ENCODE measurements at places on chromosomes 7 and 10. TPM values are rescaled to one million over a fixed set of nuclear protein-coding genes. Genes with fewer than 3 reads are reported as not detected.

The CALCR gene
- total RNA-seq: not detected

The FAM25G gene
- total RNA-seq: not detected

The ASB13 gene
- 33.3 TPM for total RNA-seq

The CHST15 gene
- total RNA-seq: 72.9 TPM

Measured in dermis microvascular lymphatic vessel endothelial cell (primary cell).